ENCODE measurements at places on chromosomes 2 and 18. TPM values are rescaled to one million over a fixed set of nuclear protein-coding genes. Genes with fewer than 3 reads are reported as not detected.

COLEC11 gene
- total RNA-seq: 0.92 TPM

PTMA gene
- 543 TPM for total RNA-seq

UGT1A8 gene
- 0.31 TPM for total RNA-seq

TCF23 gene
- not detected for total RNA-seq

NT5DC4 gene
- 0.21 TPM for total RNA-seq

MBD2 gene
- total RNA-seq: 19.6 TPM

REEP1 gene
- total RNA-seq: 29.3 TPM

VSNL1 gene
- 20.6 TPM for total RNA-seq

UGT1A4 gene
- 1.6 TPM for total RNA-seq

LOXL3 gene
- 11.2 TPM for total RNA-seq

LYPD6 gene
- 4.2 TPM for total RNA-seq

COA5 gene
- 38.4 TPM for total RNA-seq

CDKL4 gene
- 1.8 TPM for total RNA-seq

FHOD3 gene
- 33.0 TPM for total RNA-seq

ALKAL2 gene
- 2.3 TPM for total RNA-seq

DNA sequence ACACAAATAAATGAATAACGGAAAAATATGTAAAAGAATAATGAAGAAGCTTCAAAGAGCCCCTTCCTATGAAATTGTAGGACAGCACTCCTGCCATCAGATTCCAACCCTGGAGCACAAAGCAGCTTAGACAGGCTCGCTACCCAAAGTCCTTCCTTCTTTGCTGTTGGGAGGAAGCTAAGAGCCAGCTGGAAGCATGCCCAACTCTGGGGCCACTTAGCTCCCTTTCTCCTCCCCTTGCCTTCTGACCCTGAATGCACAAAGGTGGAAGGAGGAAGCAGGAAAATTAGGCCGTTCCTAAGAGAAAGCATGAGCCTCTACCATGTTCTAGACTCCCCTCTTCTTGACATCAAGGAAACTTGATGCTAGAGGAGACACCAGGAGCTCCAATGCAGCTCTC, 700.8 kb downstream of the RNF144A start:
- no peak for DNase-seq

GRCh38 chr2:204664708-204665121, 119.4 kb downstream of the PARD3B start:
- DNase-seq: peak; percentile 18

- DNase-seq: no peak
These were observed 118.7 kb downstream of the LYPD6B start for GRCh38 chr2:149156971-149157740.

- DNase-seq: peak; percentile 51
These were observed 10.8 kb downstream of the RFX8 start for GRCh38 chr2:101463911-101464641.

GRCh38 chr2:180652794-180653193, 327.6 kb upstream of the UBE2E3 start:
- no peak for DNase-seq

- no peak for DNase-seq
These were observed 360.3 kb downstream of the LRP1B start for GRCh38 chr2:141770530-141770929.

DNA sequence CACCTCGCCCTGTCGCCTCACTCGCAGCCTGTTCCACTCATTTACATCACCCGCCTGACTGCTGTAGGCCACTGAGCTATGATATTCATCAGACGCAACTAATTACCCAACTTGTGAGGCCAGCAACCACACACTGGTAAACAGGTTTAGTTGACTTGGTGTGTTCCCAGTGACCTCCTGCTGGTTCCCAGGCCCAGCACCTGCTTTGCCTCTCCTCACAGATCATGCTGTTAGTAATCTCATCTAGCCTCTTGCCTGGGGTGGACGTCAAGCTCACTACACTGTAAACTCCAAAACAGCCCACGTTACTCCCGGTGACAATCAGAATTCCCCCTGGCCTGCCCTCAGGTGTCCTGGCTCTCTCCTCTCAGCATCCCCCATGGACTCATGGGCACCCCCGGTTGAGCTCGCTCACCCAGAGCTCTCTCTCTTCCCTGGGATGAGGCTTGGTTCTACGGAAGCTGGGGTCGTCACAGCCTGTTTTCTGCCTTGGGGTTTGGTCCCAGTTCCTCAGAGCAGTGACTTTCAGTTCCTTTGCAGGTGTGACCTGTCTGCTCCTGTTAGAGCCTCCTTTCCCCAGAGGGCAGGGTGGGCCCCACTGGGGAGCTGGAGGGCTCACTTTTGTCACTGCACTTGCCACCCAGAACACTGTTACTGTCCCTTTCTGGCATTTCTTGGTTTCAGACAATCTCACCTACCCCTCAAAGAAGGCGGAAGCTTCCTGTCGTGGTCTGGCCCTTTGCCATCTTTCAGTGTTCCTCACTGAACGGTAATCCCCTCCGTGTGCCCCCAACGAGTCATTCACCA, 40.3 kb downstream of the INPP5D start:
- DNase-seq: no peak

GRCh38 chr2:15311201-15311907, 249.8 kb downstream of the NBAS start:
- DNase-seq: no peak

DNA sequence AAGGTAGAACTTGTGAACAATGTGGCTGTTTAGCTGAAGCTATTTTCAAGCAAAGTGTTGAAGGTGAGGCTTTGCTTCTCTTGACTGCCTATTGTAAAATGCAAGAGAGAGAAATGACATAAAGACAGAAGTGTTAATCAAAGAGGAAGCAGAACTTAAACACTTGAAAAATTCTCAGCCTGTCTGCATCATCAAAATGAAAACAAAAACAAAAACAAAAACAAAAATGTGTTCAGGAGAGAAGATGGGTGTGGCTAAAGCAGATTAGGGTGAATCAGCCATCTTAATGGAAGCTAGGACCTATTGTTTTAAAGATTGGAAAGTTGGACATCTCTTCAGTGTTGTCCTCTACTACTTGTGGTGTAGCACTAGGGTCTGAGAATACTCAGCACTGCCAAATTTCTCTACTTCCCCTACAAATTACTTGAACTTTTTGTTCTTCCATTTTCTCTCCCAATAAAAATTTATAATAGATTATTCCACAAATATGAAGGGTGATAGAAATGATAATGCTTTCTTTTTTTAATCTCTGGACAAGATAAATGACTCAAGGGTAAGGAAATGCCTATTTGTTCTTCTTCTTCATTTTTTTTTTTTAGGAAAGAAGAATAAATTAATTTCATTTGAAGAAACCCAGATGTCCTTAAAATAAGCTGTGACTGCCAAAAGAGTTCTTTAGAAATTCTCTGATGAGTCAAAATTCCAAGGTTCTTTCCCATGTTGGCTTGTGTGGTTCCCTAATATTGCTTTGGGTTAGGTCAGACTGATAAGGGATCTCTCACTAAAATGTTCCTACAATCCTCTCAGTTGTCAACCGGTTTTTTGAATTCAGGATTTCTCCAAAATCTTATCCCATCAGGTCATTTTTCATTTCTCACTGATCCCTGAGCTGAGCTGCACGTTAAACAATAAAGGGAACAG, 571.2 kb upstream of the ZEB2 start:
- no peak for DNase-seq

- no peak for DNase-seq
These were observed 246.9 kb downstream of the GLI2 start for GRCh38 chr2:120982598-120982997.

DNA sequence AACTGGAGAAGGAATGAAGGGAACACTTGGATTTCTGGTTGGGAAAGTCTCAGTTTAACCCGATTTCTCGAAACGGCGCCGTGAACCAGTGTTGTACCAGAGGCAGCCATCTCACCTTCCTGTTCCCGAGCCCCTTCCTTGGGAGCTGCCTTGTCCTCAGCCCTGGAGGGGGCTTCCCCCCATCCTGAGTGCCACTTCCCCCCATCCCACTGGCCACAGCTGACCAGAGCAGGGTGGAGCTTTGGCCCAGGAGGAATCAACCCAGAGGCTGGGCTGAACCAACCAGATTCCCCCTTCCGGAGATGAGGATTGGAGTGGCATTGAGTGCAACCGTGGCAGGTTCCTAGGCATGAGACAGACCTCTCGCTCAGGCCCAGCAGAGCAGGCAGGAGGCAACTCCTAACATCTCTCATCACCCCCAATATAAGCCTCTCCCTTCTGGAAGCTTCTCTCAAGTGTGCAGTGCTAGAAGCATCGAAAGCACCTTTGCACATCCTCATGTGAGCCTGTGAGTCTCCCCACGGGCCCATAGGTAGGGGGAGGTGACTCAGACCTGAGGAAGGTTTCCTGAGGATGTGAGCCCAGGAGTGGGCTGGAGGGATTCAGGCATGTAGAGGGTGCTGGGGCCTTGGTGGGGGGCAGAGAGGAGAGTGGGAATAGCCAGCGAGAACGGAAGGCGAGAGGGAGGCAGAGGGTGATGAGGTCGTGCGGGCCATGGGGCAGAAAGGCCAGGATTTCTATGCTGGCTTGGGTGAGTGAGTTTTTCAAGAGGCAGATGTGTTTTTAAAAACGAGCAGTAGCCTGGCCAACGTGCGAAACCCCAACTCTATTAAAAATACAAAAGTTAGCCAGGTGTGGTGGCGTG, 11.9 kb downstream of the NGEF start:
- DNase-seq: no peak

DNA sequence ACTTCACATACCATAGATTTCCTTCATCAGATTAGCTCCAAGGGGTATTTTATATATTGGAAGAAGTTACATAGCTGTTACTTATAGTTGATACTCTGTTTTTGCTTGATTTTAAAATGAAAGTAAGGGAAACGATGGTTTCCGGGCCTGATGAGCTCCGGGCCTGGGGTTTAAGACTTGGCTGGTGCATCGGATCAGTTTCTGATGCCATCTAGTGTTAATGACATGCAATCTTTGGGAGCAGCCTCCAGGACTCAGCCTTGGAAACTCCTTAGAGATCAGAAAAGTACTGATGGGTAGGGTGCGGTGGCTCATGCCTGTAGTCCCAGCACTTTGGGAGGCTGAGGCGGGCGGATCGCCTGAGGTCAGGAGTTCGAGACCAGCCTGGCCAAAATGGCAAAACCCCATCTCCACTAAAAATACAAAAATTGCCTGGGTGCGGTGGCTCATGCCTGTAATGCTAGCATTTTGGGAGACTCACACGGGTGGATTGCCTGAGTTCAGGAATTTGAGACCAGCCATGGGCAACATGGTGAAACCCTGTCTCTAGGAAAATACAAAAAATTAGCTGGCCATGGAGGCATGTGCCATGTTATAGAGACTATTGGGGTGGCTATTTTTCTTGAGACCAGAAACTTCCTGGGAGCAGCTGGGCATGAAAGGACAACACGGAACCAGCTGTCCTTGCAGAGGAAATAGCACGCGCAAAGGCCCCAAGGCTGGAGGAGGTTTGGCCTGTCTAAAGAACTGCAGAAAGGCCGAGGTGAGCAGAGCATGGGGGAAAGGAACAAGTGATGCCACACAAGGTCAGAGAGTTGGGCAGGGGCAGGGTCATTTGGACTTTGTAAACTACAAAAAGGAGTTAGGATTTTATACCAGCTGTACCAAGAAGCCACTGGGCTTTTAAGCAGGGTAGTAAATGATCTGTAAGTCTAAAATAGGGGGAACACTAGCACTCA, 46.9 kb upstream of the CNOT11 start:
- peak; percentile 88 for DNase-seq

GRCh38 chr2:192195548-192196418, 1.1 kb upstream of the TMEFF2 start:
- DNase-seq: peak; percentile 54

DNA sequence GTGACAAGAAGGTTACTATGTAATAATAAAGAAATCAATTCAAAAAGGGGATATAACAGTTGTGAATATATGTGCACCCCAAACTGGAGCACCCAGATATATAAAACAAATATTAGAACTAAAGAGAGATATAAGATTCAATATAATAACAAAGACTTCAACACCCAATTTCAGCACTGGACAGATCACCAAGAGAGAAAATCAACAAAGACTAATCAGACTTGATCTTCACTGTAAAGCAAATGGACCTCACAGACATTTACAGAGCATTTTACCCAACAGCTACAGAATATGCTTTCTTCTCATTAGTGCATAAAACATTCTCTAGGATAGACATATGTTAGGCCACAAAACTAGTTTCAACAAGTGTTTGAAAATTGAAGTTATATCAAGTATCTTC, 287.7 kb downstream of the DSC3 start:
- no peak for DNase-seq

- DNase-seq: no peak
These were observed 87.5 kb upstream of the COPS8 start for GRCh38 chr2:236998236-236998635.

DNA sequence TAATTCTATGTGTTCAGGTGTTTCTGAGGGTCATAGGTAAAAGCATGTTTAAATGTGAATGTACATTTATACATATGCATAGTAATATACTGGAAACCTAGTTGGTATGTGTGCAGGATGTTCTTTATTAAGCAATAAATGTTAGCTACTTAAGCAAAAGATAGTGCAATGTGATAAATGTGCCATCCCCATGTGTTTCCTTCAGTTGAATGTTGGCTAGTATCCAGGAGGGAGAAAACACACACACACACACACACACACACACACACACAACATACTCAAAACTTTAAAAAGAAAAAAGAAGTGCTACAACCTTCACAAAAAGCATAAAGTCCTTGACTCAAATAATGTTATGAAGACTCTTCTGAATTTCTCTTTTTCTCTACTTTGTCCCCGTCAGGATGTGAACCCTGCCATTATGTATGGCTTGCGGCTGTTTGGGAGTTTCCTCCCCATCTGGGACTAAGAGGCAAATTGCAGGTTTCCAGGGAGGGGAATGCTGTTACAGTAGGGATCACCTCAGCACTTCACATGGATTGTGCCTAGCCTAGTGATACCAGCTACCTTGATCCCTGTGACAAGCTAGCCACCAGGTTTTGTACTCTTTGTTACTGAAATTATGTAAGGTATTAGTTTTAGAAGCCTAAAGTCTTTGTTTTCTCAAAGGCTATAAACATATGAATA, 82.6 kb downstream of the IKZF2 start:
- DNase-seq: no peak

GRCh38 chr2:156006721-156007618, 325.6 kb downstream of the NR4A2 start:
- DNase-seq: no peak

- no peak for DNase-seq
These were observed 76.9 kb upstream of the YWHAQ start for GRCh38 chr2:9707611-9708160.

- no peak for DNase-seq
These were observed 16.7 kb downstream of the COLEC11 start for GRCh38 chr2:3611589-3611988.

All from tongue (tissue), 3 donors.